SW480 (cell line): ENCODE measurements at places on chromosomes 12 and 14.

- DNase-seq = no peak
These were observed 46.5 kb downstream of the GCH1 start for GRCh38 chr14:54856152-54856551.

DNA sequence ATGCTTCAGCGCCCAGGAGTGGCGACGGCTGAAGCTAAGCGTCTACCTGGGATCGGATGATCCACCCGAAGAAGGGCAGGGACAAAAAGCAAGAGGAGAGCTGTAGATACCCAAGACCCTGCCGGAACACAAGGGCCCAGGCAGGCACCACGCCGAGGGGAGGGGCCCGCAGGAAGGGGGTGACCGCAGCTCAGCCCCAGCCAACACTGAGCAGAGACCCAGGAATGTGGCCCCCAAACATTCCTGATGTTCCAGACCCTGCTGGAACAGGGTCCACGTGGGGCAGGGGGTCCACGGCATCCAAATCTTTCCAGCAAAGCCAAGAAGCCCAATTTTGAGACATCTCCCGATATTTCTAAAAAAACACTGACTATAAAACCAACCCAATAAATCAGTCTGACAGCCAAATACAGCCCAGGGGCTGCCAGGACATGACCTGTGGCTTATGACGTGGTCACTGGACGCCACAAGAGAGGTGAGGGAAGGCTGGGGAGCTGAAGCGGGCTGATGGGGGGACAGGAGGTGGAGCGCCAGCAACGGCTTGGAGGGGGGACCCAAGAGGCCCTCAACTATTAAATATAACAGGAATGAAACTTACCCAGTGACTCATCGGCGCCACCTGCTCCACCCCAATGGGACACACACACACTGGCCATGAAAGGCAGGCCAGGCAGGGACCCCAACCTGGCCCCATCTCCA, 58.9 kb downstream of the NCOR2 start:
- peak; percentile 89 for DNase-seq

- no peak for DNase-seq
These were observed 20.7 kb downstream of the VTI1B start for GRCh38 chr14:67653651-67654280.

- no peak for DNase-seq
These were observed 5.5 kb upstream of the TC2N start for GRCh38 chr14:91872517-91873470.

DNA sequence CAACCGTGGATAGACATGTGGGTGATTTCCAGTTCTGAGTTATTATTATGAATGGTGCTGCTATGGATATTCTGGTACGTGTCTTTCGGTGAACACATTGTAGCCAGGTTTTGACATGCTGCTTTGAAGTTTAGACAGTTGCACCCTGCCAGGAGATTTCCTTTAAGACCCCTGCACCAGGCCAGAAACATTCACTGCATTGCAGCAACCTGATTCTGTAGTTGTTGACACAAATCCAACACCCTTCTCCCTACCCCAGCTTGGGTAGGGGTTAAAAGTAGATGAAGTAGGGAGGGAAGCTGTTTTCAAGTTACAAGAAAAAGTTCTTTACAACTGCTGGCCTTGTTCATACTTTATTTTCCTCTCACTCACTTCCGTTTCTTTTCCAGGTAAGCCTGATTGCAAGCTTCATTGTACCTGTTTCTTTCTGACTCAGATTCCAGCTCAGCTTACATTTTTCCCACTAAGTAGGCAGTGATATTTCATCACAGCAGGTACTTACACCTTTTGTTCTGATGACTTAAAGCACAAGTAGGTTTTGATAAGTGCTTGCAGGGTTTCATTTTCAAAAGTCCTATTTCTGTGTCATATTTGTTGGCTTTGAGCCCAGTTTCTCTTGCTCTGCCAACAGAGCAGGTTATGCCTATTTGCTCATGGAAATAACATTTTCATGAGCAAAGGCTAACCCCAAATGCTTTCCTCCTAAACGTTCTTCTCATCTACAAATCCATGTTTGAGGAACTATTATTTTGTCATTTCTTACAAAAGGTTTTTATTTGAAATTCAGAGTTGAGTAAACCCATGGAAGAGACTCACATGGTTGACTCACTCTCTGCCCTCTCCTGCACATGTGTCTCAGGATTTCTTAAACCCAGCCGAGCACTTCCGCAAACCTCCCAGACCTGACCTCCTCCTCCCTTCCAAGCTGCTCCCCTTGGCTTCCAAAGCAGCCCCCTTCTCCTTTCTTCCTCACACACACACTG, 12.1 kb upstream of the LTA4H start:
- DNase-seq = no peak

- no peak for DNase-seq
These were observed 297.2 kb downstream of the ITPR2 start for GRCh38 chr12:26535826-26536225.
